Esophagus squamous epithelium (tissue), 5 donors: ENCODE measurements at places on chromosomes 3 and 15.

DNA sequence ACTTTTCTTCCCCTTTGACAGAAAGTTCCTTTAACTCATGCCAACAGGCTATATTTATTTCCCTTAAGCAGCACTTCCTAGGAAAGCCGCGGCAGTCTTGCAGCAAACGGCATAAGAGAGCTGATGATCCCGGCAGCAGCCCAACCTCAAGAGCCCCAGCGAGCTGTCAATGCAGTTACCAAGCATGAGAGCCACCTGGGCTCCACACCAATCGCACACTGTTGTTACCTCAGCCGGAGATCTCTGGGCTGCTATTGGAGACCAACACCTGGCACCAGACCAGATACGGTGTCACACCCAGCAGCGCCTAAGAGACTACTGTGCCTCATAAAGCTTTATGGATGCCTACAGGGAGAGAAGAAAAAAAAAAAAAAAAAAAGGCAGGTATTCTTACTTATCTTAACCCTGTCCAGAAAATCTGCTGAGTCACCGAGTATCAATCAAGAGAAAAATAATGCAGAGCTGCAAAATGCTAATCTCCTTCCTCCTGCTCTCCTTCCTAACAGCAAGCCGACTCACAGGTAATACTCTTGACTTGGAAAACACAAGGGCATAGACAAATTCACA, 11.7 kb downstream of the ABCC5 start:
- DNase-seq = no peak

DNA sequence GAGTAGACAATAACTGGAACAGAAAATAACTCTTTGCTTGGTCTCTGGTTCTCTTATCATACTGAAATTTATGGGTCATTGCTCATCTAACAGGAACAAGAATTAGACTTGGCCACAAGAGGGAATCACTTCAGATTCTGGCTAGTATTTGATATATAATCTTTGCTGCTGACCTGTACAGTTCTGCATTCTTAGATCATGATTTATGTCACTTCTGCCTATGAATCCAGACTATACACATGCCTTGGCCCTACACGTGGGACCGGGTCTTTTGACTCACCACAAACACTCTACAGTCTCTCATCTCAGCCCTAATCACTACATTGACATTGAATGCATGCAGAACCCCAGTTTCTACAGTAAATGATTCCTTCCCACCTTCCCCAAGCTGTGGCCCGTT, 162.5 kb upstream of the SOX2 start:
- no peak for DNase-seq

DNA sequence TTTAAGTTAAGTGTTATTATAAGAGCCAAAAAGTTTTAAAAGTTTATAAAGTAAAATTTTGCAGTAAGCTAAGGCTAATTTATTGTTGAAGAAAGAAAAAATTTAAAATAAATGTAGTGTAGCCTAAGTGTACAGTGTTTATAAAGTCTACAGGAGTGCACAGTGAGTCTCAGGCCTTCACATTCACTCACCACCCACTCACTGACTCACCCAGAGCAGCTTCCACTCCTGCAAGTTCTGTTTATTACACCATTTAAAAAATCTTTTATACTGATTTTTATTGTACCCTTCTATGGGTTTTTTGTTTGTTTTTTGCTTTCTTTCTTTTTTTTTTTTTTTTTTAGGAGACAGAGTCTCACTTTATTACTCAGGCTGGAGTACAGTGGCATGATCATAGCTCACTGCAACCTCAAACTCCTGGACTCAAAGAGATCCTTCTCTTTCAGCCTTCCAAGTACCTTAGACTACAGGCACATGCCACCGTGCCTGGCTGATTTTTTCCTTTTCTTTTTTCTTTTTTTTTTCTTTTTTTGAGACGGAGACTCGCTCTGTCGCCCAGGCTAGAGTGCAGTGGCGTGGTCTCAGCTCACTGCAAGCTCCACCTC, 25.9 kb downstream of the CSTA start:
- DNase-seq = no peak

DNA sequence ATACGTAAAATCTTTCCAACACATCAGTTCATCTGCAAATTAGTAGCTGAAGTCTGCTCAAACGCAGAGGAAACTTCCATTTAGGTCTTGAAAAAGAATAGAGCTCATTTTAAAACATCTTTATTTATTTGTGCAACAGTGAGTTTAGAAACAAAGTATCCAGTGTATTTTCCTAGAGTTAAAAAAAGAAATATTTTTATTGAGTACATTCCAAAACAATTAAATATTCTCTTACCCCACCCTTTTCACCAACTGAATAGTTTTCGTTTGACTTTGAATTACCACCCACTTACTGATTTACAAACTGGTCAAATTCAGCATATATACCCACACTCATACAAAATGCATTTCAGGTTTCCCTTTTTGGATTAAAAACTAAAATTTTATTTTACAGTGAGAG, 104.7 kb downstream of the ZBTB20 start:
- DNase-seq = no peak

GRCh38 chr3:103919327-103919726, 1447.4 kb upstream of the ALCAM start:
- DNase-seq = no peak

- DNase-seq = no peak
Observed at GRCh38 chr15:31346367-31347066, 19.9 kb downstream of the KLF13 start.

GRCh38 chr3:17078926-17079465, 194.2 kb downstream of the PLCL2 start:
- no peak for DNase-seq

GRCh38 chr3:30314757-30315325, 291.6 kb upstream of the TGFBR2 start:
- no peak for DNase-seq

DNA sequence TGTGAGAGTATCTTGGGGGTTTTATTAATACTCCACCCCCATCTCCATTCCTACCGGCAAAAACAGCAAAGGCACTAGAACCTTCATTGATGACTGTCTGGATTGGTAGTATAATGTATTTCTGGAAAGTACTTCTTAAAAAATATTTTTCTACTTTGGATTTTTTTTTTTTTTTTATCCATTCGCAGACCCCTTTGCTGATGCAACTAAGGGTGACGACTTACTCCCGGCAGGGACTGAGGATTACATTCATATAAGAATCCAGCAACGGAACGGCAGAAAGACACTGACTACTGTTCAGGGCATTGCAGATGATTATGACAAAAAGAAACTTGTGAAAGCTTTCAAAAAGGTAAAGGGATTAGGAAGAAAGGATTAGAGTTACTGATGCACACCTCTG, 1.2 kb downstream of the EIF1B start:
- no peak for DNase-seq

GRCh38 chr3:101320475-101320874, at the start of gene IMPG2:
IMPG2 (minus strand) TSS chr3:101320575; CDS start chr3:101320372, 203 bp downstream.
- DNase-seq = no peak

DNA sequence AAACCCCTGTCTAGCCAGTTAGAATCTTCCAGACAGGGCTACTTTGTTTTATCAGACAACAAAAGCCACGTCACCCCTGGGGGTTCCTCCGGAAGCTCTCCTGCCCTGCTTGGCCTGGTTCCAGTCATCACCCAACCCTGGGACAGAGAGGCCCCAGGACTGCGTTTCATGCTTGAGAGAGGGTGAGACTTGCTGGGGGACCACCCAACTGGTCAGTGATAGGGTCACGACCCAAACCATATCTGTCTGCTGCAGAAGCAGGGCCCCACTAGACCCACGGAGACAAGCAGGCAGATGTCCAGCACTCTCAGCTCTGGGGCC, 1.2 kb downstream of the NT5DC2 start:
- no peak for DNase-seq

GRCh38 chr3:192062186-192062585, 601.2 kb downstream of the PYDC2 start:
- no peak for DNase-seq

GRCh38 chr3:5001805-5002173, 22.6 kb downstream of the BHLHE40 start:
- DNase-seq = no peak

GRCh38 chr3:63762934-63763550, 56.1 kb upstream of the C3orf49 start:
- no peak for DNase-seq

- DNase-seq = no peak
Observed at GRCh38 chr15:67397139-67397538, 123.8 kb upstream of the C15orf61 start.

DNA sequence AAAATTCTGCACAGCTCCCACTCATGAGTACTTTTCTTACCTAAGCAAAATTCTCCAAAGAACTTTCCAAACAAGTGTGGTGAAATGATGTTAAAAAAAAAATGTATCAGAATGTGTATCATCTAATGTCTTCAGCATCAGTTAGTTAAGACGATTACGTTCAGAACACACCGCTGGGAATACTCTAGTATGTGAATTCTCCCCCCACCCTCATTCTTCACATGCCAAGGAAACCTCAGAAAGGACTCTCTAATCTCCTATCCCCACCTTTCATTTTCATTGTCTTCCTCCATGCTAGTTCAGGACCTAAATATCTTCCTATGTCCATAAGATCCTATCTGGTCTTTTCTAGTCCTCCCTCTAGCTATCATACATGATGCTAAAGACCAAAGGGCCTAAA, 457.4 kb downstream of the SHQ1 start:
- no peak for DNase-seq
